ENCODE measurements at places on chromosomes 16 and 17. TPM values are rescaled to one million over a fixed set of nuclear protein-coding genes. Genes with fewer than 3 reads are reported as not detected.

DNA sequence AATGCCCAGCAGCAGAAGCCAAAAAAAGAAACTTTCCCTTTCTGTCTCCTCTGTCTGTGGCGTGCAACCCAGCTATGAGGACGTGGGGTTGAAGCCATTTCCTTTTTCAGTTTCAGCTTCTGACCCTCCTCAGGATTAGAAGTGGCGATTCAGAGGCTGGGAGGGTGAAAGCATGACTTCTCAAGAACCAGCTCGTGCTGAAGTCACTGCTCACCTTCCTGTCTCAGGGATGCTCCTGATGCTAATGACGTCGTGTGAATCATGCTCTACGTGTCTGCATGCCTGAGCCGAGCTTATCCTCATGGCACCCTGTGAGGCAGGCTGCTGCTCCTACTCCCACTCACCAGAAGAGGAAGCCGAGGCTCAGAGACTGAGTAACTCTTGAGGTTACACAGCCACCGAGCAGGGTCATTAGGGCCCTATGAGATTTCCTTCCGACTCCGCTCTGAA is 5.7 kb upstream of the LPO start:
- no peaks in the 10 kb centered on the region for H3K4me1 ChIP-seq
- H3K27ac ChIP-seq = no peak overlapping the region
- no peaks in the 10 kb centered on the region for H3K36me3 ChIP-seq
- H3K27me3 ChIP-seq = peaks cover 63% of the 10 kb centered on the region

DNA sequence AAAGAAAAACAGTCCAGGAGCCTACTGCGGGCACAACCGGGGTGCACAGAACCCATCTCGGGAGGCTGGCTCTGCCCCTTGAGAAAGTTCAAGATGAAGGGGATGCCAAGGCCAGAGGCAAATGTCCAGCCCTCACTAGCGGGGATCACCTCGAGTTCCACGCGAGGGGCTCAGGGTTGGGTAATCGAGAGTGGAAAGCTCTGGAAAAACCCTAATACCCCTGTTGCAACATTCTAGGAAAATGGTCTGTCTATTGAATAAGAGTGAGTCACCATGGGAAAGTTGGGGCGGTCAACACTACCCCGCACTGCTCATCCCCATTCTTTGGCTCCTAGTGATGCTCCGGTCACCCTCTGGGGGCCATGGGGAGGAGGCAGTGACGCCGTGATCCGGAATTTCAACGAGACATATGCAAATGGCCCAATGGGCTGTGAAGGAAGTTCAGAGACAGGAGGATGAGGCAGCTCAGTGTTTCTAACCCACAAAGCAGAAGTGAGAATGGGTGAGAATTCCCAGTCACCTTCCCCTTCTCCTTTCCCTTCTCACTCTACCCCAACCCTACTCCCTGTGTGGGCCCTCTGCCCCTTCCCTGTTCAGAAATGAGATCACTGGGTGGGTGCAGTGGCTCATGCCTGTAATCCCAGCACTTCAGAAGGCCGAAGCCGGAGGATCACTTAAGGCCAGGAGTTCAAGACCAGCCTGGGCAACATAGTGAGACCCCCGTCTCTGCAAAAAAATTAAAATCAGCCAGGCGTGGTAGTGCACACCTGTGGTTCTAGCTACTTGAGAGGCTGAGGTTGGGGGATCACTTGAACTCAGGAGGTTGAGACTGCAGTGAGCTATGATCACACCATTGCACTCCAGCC is 22.4 kb downstream of the SOCS3 start:
- H3K27ac ChIP-seq = peak overlapping the region; percentile 73
- H3K36me3 ChIP-seq = no peaks in the 10 kb centered on the region
- DNase-seq = no peak

DNA sequence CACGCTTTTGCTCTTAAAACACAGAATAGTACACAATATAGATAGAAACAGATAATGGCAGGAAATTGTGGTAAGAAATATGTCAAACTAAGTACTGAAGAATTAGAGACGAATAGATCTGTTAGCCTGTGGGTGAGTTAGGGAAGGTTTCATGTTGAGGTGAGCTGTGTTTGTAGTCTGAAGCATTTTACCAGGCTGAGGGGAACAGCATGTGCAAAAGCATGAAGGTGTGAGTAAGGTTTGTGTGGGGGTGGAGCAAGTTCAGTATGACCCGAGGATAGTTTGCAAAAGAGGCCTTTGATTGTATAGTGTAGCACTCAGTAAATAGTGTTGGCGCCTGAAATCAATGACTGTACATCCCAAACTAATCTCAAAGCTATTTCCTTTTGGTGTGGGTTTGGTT is 13.8 kb downstream of the IGSF6 start:
- H3K36me3 ChIP-seq = peaks cover 6% of the 10 kb centered on the region
- peaks cover 18% of the 10 kb centered on the region for H3K4me1 ChIP-seq
- no peak for DNase-seq
- no peaks in the 10 kb centered on the region for H3K27me3 ChIP-seq
- no peak overlapping the region for H3K27ac ChIP-seq

DNA sequence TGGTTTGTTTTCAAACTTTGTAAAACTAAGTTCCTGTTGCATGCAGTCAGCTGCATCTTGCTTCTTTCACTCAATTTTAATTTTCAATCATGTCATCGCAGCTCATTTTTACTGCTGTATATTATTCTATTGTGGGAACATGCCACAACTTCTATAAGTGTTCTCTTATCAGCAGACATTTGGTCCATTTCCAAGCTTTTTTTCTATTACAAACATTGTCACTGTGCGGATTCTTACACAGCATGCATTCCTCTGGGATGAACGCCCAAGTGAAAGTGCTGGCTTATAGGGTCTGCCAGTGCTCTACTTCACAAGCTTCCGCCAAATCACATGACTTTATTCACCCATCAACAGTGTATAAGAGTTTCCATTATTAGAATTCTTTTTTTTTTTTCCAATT is 22.7 kb downstream of the GINS3 start:
- H3K4me3 ChIP-seq = no peak overlapping the region
- no peak for DNase-seq
- no peaks in the 10 kb centered on the region for H3K4me1 ChIP-seq
- H3K36me3 ChIP-seq = no peaks in the 10 kb centered on the region

GTF3C1 gene
- total RNA-seq = 92.3 TPM
